ENCODE measurements at places on chromosomes 11 and 22.

DNA sequence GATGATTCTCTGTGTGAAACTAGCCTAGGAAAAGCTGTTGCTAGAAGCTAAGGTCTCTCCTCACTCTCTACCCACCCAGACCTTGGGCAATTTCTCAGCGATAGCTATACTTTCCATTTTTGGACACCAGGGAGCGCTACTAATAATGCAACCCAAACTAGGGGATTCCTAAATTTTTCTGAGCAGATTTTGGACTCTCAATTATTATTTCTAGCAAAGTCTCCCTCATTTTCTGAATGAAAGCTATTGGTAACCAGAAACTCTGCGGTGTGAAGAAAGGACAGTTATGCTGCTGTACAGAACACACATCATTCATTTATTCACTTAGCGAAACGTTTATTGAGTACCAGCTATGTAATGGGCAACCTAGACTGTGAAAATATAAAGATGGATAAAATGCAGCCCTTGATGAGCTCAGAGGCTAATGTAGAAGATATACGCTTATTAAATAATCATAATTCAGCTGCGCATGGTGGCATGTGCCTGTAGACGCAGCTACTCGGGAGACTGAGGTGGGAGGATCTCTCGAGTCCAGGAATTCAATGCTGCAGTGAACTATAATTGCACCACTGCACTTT lies 6.1 kb upstream of the STIM1 start:
- no peak for DNase-seq

DNA sequence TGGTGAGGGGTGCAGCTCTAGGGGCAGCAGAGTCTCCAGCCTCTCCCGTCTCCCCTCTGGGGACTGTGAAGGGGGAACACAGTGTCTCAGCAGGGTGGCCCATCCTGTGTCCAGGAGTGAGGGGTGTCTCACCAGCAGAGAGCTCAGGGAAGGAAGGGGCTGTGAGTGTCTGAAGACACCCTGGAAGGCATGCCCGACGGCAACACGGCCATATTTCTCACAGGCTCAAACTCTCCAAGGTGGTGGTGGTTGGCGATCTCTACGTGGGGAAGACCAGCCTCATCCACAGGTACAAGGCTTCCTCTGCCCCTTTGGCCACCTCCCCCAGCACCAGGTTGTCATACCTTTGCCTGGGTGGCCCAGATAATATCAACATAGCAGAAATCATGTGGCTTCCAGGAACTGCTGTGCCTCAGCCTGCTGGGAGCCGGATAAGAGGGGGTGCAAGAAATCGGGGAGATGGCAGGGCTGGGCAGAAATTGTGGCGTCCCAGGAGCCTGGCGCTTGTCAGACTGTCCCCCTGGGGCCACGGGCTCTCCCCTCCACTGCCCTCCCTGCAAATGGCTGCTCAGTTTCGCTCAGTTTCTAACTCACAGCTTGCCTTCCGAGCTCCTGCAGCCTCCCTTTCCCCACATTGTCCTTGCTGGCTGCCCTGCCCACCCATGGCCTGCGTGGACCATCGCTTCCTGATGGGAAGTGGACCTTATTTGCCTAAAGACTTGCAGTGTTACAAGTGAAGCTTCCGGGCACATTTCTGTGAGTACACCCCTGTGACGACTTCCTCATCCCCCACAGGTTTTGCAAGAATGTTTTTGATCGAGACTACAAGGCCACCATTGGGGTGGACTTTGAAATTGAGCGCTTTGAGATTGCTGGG lies 7.2 kb downstream of the RAB36 start:
- DNase-seq: no peak

DNA sequence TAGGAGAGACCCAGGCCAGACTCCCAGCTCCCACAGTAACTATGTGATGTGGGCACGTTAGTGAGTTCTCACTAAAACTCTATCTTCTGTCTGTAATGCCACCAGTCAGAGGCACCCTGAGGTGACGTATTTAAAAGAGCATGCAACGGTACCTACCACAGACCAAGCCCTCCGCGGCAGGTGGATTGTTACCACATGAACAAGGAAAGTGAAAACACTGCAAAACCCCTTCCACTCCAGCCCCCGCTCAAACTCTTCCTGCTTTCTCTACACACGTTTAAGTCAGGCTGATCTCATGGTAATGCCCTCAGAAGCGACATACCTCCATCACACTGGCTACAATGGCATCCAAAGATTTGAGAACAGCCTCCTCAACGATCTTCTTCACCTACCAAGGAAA lies 36.7 kb downstream of the SERPIND1 start:
- no peak for DNase-seq

DNA sequence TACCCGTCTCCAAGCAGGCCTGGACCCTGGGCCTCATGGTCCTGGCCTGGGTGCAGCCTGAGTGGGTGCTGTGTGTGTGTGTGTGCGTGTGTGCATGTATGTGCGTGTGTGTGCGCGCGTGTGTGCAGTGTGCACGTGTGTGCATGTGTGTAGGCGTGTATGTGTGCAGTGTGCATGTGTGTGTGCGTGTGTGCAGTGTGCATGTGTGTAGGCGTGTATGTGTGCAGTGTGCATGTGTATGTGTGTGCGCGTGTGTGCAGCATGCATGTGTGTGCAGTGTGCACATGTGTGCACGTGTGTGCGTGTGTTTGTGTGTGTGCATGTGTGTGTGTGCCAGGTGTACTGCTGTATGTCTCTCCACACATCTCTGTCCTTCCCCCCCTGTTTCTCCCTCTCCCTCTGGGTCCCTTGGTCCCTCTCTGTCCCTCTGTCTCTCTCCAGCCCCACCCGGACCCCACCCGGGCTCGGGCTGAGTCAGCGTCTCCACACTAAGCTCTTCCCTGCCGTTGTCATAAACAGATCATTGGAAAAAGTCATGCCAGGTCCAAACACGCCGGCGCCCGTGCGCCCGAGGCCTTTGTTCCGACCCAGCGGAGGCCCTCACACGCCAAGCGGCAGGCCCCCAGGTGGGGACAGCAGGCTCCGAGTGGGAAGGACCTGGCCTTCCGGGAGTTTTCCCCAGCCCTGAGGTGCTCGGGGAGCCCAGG lies 34.0 kb downstream of the WNT7B start:
- DNase-seq: no peak

DNA sequence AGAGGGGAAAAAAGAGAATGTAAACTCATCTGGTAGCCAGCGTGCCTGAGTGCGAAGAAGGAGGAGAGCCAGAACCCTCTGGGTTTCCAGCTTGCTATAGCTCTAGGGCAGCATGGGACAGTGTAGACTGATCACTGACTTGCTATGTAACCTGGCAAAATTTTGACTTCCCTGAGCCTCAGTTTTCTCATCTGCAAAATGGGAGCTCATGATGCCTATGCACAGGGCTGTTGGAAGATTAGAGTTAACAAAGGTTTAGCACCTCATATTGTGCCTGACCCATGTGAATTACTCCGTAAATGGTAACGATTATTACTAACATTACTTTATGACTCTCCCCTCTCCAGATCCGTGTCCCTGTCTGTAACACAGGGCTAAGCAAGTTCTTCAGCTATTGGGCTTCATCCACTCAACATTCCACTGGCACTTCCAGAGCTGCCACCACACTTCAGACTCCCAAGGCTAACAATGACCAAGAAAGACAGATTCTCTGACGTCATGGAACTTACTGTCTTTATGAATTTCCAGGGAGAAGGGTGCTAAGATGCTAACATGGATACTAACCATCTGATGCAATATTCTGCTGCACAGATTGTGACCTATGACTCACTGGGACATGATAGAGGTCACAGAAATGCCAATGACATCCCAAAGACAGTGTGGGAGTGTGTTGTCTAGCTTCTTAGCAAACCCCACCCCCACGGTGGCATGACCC lies 195.2 kb downstream of the TRIM29 start:
- DNase-seq: no peak

DNA sequence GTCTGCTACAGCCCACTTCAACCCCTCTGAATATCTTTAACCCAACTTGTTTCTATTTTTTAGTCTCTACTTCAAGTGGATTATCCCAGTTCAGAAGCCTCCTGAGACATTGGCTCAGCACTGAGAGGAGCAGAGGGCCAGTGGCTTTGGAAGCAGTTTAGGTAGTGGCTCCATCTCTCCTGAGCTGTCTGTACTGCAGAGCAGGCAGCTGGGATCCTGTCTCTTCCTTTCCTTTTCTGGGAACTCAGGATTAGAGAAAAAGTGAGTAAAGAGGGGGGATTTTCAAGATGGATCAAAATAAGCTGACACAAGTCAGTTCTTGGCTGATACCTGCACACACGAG lies 512.0 kb downstream of the OPCML start:
- DNase-seq: no peak

GRCh38 chr11:118690553-118691304 lies 11.3 kb upstream of the TREH start:
- no peak for DNase-seq

GRCh38 chr11:83054904-83055380 lies 16.8 kb downstream of the RAB30 start:
- no peak for DNase-seq

- DNase-seq: no peak
These were observed 5.9 kb downstream of the IL10RA start for GRCh38 chr11:117992136-117992535.

DNA sequence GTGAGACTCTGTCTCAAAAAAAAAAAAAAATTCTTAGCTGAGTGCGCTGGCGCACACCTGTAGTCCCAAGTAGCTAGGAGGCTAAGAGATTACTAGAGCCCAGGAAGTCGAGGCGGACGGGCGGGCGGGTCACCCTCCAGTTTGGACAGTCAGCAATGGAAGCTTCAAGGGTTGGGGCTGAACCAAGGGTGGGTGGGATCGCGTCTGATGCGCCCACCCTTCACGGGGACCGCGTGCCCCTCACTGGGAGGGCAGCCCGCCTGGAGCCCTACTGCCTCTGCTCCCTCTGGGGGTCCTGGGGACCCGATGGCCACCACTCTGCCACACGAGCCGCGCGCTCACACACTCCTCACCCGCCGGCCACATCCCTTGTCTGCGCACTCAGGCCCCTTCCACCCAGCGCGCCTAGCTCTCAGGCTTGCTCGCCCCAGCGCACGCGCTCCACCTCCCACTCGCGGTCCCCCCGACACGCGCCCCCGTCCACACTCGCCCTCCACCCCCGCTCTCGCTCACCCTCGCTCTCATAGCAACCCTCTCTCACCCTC lies 494 bp downstream of the CHID1 start:
- no peak for DNase-seq

Data from fibroblast of skin of left biceps (primary cell).